ENCODE measurements at places on chromosomes 5 and 9.

DNA sequence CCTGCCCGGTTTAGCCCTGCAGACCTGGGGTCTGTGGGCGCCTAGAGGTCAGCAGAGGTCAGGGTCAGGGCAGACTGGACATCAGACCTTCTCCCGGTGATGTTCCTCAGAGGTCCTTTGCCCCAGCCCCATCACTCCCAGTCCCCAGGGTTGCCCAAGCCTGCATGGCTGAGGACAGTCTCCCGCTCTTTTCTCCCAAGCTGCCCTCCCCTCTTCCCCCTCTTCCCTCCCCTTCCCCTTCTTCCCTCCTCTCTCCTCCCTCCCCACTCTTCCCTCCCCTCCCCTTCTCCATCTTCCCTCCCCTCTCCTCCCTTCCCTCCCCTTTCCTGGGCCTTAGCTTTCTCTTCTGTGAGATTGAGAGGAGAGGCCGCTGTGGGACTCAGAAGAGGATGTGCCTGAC lies 10.4 kb downstream of the LHX3 start:
- no peak for DNase-seq

DNA sequence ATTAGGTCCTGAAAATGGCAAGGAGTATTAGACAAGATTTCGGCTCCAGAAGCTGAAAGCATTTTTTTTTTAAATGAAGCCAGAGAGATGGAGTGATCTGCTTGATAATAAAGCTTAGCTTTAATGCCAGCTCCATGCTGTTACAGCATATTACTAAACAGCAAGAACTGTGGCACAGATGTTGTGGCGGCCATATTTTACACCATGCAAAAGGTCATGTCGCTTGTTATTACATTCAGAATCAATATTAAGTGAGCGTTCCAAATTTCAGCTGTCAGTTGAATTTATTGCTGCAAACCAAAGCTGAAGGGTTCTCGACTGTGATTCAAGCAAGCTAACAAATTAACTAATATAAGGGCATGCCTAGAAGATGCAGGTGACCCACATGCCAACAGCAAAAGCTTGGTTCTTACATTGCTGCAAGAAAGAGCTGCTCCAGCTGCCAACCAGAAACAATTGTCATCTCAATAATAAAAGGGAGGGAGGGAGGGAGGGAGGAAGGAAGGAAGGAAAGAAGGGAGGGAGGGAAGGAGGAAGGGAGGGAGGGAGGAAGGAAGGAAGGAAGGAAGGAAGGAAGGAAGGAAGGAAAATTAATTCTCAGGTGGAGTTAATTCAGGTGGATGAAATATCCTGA lies 517.7 kb upstream of the WWC1 start:
- DNase-seq = no peak

- no peak for DNase-seq
These were observed 72.5 kb upstream of the DAPK1 start for GRCh38 chr9:87425202-87425601.

GRCh38 chr9:37936376-37936775 lies 32.4 kb upstream of the SLC25A51 start:
- DNase-seq = no peak

- no peak for DNase-seq
These were observed 39.9 kb downstream of the DUSP1 start for GRCh38 chr5:172730981-172731679.

DNA sequence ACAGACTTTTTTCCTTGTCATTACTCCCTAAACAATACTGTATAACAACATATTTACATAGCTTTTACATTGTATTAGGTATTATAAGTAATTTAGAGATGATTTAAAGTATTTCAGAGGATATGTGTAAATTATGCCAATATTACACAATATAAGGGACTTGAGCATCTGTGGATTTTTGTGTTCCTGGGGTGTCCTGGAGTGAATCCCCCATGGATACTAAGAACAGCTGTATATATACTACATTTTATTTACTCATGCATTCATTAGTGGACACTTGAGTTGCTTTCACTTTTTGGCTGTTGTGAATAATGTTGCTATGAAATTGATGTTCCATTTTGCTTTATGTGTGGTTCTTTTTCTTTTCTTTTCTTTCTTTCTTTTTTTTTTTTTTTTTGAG lies 348.8 kb downstream of the SH3GL2 start:
- no peak for DNase-seq

DNA sequence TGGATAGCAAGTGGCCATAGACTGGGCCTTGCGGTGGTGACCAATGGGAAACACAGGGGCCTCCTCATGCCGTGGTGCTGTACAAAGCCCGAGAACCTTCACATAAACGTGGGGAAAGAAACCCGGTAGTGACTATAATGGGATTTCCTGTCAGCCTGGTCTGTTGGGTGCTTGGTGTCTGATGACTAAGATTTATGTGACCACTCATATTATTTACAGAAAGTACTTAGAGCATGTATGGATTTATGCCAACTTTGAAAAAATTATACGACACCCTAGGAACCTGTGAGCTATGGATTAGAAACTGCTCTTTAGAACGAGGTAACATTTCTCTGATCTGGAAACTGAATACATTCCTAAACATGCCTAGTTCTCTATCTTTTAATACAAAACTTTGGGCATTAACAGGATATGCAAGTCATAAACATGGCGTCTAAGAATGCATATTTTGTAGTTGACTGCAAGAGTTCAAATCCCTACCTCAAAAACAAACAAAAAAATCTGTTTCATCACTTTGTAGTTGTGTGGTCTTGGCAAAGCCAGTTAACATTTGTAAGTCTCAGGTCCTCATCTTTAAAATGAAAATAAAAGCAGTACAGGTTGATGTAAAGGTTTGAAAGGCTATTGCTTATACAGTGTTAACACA lies 85.4 kb downstream of the TMEM167A start:
- DNase-seq = no peak

DNA sequence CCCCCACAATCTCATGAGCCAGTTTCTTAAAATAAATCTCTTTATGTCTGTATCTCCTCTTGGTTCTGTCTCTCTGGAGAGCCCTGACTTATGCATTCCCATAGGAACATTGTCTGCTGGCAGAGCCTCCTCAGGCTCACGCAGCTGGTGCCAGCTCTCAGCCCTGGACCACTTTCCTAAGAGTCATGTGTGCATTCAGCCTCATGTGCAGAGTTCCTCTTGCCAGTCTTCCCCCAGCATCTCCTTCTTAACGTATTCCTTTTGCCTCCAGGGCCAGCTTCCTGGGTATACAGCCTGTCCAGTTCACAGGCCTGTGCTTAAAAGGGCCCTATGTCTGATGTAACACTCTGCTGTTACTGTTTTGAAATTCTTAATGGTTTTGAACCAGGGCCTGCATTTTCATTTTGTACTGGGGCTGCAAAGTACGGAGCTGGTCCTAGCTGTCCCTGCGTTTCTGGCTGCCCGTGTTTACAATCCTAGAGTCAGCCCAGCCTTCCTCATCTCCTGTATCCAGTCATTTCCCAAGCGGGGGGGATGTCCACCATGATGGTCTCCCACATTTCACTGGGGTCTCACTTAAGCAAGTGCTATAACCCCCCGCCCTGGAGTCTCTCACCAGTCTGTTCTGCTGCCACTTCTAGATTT lies 18.1 kb downstream of the ANKRD33B start:
- DNase-seq = no peak

DNA sequence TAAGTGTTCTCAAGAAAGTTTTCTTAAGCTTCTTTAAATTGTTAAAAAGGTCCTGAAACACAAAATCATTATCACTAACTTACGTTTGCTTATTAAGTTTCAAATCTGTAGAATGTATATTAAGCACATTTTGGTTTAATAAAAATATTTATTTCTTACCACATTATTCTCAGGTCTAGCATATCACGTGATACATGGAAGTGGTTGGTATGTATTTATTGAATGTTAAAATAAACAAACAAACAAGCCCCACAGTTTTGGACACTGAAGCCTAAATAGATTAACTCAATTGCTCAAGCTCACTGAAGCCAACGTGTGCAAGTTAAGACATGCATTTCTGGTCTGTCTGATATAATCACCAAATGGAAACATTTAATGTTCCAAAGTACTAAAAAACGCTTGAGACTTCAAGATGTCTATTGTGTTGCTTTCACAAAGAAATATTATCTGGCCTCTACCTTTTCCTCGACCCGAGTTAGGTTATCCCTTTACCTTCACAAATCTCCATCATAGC lies 1136.9 kb downstream of the TAF11L14 start:
- no peak for DNase-seq

- DNase-seq = no peak
These were observed 143.9 kb upstream of the FBN2 start for GRCh38 chr5:128681764-128682592.

DNA sequence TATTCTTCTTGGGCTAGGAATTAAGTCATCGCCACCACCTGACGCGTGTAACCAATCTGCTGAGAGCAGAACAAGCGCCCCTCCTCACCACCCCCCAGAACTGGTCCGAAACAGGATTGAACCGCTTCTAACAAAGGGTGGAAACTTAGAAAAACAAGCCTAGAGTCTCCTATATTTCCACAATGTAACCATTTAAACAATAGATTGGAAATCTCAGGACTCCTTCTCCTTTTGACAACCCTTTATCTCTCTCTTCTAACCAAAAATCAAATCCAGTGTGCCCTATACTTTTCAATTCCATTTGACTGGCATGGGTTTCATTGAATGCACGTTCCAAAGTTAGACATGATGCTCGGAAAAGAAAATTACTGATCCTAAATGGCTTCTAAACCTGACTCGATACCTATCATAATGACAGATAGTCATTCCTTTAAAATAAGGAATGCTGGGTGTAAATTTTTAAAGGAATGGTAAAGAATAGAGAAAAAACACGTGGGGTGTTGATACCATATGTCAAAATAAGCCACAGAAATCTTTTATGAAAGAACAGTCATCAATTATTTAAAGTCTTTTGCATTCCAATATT lies 1.2 kb downstream of the ARRDC3 start:
- peak; percentile 53 for DNase-seq

DNA sequence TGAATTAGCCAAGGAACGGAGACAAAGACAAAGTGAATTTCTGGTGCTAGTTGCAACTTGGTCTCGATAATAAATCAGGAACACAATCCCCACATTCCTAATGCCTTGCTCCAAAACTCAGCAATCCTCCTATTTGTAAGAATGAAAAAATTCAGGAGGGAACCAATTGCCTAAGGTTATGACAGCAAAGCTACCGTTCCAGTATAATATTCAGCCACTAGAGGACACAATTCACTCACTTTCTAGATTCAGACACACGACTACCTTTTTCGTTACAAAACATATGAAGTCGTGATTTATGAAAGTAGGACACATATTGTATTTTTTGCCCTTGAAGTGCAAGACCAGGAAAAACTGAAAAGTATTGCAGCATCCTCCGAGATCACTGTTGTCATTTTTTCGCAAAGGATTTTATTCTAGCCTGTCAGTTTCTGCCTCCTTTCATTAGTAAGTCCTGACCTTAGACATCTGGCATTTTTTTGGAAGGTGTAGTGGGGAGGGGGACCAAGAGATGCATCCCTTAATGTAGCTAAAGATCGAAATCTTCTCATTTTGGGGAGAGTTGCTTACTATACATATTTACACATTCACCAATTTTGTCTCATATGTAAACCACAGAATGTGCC lies 133.1 kb downstream of the DOCK8 start:
- no peak for DNase-seq

GRCh38 chr5:51618234-51618633 lies 235.0 kb downstream of the ISL1 start:
- DNase-seq = no peak

- DNase-seq = no peak
These were observed 4.1 kb downstream of the TRIO start for GRCh38 chr5:14147210-14147609.

Data from stimulated activated CD4-positive, alpha-beta T cell treated with anti-CD3 and anti-CD28 coated beads, Interleukin-12 subunit alpha, Interleukin-12 subunit beta, amount 100 ng/mL, for 24 hours (primary cell).